ENCODE measurements at places on chromosomes 7 and 10.

DNA sequence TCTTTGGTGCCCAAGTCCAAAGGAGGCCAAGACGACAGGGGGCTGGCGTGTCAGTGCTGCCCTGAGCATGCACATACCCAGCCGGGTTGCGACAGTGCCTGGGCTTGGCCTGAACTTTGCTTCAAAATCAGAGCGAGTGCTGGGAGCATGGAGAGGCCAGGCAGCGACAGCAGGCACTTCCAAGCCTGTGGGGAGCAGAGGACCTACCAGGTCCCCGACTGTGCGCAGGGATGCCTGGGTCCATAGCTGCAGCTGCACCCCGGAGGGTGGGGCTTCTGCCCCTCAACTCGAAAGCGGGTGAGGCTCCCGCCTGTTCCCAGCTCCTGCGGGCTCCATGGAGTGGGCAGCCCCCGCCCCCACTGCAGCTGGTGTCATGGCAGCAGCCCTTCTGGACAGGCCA, 79.1 kb downstream of the HDAC9 start:
- no peak for DNase-seq

DNA sequence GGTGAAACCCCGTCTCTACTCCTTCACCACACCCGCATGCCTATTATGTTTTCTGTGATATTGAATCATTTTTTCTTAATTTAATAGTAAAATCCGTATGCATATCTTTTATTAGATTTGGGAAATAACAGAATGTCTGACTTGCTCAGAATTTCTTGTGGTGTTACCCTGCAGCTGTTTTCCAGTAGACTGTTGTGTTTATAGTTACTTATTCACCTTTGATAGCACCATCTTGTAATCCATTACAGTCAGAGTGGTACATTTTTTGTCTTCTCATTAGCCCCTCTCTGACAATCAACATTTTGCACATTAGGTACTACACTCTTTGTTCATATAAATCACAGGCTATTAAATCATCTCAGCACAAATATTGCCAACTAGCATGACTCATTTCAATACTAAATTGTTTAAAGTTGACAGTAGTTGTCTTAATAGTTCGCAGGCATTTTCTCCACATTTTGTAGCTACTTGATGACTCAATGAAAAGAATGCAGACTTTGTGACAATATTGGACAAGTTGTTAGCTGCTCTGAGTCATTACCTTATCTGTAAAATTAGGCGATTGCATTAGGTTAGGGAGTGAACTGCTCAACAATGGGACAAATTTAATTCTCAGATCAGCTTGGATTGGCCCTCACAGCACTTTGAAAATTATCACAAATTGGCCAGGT, 17.8 kb upstream of the SLC16A12 start:
- DNase-seq, result no peak

DNA sequence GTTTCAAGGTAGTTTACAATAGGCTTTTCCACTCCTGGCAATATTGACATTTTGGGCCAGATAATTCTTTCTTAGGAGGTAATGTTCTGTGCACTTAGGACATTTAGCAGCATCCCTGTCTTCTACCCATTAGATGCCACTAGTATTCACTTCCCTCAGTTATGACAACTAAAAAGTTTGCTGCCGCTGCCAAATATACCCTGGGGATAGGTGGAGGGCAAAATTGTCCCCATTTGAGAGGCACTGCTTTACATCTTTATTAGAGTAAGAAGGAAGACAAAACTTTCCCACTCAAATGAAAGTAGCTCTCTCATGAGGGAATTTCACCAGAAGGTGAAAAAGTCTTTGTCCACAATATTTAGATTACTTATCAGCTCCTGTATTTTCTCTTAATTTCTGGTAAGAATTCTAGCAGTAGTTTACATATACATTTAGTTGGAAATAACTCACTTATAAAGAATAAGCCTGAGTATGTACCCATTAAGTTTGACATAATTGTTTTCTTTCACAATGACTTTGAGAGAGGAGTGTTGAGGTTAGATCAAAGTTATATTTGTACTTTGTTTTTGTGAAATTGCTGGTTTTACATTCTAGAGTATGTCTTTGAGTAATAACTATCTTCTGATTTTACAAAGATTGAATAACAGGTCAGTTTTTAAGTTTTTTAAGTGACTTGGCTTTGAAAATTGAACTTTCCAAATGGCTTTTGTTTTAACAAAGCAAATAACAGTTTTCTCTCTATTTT, 46.0 kb downstream of the HELLS start:
- no peak for DNase-seq

DNA sequence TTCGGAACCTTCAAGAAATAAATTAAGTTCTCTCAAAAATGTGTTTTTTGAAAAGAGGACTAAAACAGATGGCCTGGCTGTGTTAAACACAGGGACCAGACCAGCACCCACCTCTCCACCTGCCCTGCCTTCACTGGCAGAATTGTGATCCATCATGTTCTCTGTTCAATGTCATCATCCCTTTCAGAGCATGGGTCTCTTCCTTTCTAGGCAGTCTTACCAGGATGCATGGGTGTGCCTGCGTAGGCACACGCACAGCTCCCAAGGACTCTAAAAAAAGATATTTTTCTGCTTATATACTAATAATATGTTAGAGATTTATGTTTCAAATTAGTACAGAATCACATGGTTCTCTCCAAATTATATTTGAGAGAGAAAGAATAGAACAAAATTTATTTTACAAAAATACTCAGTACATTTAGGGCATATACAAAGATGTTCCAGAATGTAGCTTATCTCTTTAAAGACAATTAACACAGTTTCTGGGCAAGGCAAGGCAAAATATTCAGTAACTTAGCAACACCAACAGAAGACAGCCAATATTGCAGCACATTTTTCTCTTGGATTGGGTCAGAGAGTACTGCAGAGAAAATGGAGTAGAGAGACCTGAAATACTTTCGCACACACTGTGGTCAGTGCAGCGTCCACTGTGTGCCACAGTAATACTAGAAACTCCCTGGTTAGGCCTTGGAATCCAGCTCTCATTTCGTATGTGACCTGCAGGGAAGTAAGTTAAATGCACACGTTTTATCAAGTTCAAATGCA, 52.8 kb downstream of the EGFR start:
- no peak for DNase-seq

DNA sequence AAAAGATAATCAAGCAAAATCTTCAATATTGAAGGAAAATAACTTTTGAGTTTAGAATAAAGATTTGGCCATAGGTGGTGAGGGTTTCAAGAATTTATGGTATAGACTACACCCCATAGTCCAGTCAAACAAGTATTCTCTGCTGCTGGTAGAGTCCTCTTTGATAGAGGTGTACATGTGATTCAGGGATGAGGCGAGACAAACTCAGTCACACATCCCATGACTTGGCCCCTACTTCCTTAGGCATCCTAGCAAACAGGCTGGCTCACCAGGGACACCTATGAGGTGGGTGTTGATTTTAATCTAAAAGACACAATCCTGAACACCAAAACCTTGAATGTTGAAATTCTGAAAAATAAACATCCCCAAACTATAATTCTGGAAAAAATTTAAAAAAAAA, 78.1 kb upstream of the SLC25A13 start:
- no peak for DNase-seq

GRCh38 chr7:26192485-26193087, 8.0 kb downstream of the HNRNPA2B1 start:
- DNase-seq, result no peak

DNA sequence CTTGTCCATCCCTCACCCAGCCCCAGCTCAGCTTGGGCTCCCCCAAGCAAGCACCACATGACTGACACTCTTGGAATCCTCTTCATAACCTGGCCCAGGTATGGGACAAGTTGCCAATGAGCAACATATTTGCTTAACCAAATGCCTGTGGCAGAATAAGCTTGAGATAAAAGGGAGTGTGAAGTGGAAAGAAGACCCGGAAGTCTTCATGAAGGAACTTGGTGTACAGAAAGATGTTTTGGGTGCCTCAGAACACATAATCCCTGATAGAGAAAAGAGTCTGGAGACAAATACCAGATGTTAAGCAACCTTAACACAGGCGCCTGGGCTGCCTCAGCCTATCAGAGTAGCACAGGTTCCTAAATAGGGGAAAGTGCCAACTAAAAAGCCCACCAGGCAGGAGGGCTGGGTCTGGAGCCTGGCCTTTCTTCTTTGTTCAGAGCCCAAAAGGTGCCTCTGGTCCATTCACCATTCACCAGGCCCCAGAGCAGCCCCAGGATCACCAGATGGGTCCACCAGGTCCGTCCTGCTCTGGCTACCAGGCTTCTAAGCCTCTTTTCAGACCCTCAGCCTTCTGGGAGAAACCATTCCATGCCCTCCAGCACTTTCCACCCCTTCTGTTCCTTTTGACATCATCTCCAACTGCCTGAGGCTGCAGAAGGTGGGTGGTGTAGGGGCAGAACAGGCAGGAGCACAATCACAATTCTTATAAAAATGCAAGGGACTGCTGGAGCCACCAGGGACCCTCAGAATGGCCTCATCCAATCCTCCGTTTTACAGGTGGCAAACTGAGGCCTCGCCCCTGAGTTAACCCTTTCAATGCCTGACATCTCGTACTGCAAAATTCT, 22.6 kb downstream of the KCNMA1 start:
- no peak for DNase-seq

- no peak for DNase-seq
These were observed 1.0 kb downstream of the STX1A start for GRCh38 chr7:73718438-73718881.

DNA sequence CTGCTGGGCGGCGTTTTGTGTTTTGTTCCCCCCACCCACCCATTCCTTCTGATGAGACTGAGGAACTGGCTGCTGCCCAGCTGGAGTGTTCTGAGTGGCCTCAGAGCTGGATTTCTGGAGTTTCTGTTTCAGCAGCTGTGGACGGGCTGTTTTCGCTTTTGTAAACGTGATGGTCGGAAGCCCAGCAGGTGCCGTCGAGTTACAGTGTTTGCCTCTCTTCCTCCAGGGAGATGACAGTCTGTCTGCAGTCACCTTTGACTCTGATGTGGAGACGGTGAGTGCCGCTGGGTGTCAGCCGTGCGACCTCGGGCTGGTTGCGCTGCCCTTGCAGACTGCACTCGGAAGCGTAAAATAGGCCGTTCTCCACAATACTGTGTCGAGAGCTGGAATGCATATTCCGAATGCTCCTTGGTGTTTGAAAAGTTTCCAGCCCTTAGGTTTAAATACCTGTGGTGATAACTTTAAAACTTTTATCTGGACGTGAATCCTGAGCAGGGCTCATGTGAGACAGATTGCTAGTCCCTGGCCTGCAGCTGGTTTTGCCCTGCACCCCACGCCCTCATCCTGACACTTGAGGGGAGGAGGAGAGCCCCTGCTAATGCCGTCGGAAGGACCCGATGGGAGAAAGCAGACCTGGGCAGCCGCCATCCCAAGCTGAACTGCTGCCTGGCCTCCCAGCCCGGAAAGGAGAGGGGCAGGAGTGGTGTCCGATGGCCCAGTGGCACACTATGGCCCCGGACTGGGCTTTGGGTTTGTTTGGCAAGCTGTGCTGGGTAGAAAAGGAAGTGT, 8.3 kb downstream of the IQCE start:
- peak; percentile 52 for DNase-seq

DNA sequence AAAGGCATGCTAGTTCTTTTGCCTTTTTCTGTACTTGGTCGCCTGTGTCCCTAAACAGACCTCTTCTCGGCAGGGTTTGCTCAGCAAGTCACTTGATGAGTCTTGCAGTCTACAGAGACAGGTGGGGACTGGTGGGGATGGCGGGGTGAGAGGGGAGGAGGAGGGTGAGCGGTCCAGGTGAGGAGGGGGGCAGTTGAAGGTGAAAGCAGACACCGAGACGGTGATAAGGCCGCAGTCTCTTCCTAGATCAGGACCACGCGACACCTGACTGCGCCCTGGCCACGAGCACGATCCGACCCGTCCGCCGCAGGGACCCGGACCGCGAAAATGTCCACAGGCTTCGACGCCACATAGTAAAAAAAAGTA, 566 bp downstream of the ASNS start:
- DNase-seq, result no peak

DNA sequence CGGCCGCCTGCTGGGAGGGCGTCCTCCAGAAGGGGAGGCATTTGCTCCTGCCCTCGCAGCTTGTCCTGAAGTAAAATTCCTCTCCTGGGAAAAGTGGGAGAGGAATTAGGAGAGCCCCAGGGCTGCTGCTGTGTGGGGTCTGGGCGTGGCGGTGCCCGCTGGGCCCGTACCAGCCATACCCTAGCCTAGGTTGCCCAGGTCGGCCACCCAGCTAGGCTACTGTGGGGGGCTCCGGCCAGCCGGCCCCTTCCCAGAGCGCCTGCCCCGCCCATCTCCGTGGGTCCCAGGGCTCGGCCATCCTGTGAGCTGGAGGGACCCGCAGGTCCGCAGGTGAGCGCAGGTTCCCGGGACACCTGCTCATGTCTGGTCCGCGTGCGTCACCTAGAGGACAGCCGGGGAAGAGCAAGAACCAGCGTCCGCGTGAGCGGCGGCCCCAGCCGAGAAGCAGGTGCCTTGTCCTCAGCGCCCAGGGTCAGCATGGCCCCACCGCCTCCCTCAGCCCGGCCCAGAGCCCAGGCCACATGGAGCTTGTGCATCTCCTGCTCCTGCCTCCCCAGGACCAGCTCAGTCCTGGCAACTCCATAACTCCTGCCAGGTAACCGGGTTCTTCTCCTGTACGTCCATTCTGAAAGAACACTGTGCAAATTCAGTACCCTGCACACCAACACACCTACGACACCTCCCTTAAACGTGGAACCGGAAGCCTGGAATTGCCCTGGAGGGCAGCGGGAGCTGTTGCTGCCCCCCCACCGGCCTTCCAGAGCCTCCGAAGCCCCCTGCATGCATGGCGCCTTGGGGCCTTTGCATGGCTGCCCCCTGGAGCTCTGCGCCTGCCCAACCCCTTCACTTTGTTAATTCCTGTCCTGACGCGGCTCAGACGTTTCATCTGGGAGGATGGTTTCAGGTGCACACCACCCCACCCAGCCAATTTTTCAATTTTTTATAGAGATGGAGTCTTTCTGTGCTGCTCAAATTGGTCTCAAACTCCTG, 22.8 kb upstream of the FOXL3 start:
- DNase-seq, result peak; percentile 65

- DNase-seq, result no peak
These were observed 108.6 kb downstream of the CSTF2T start for GRCh38 chr10:51590818-51591217.
